Left cardiac atrium (tissue), 4 donors: ENCODE measurements at places on chromosomes 16 and 17.
A peak's percentile ranks its signal among the peaks of the same experiment; 100 is the strongest.

DNA sequence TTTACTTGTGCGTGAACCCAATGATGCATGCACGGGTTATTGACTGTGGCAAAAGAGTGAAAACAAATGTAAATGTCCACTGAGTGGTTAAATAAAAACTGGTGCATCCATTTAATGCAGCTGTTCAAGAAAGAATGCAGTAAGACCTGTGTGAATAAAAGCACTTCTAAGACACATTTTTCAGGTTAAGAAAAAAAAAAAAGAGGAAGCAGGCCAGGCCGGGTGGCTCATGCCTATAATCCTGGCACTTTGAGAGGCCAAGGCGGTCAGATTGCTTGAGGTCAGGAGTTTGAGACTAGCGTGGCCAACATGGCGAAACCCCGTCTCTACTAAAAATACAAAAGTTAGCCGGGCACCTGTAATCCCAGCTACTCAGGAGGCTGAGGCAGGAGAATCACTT is 11.8 kb downstream of the CNGB1 start:
- DNase-seq = no peak

DNA sequence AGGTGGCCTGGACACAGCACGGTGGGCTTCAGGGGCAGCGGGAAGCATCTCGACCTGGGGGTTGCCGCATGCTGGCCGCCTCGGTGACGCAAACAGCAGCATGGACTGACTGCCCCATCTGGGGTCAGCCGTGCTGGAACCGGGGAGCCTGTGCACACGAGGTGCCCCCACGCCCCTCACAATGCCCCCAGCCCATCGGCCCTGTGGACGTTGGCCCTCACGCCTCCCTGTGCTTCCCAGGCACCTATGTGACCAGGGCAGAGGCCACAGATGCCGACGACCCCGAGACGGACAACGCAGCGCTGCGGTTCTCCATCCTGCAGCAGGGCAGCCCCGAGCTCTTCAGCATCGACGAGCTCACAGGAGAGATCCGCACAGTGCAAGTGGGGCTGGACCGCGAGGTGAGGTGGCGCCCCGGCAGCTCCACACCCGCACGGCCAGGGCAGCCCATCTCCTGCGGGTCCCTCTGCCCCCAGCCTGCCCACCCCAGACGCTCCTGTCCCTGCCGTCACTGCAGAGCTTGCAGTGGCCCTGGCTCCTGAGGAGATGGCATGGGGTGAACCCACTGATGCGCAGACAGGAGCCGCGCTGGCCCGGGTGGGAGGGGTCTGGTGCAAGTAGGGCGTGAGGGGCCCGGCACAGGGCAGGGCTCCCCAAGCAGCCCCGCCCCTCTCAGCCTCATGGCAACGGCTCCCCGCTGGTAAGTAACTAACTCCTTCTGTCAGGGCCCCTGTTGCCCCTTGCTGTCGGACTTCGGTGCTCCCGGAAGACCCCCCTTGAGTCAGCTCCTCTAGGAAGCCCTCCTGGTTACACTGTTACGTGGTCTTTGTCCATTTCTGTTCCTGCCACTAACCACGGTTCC is 13.6 kb downstream of the CDH15 start:
- no peak for DNase-seq

- no peak for DNase-seq
Measured at GRCh38 chr16:22161999-22162655, at the start of gene SDR42E2. Gene SDR42E2 (plus strand): TSS chr16:22162506. CDS start chr16:22165583, 3,077 bp downstream.

GRCh38 chr17:21680366-21680765 is 12.0 kb upstream of the KCNJ18 start:
- no peak for DNase-seq

GRCh38 chr16:28553776-28554633 is at the start of gene SGF29:
Gene SGF29 (plus strand): TSS chr16:28553920. CDS start chr16:28581070, 27,150 bp downstream.
- peak; percentile 94 for DNase-seq

GRCh38 chr17:63993368-63993985 is 4.7 kb upstream of the PRR29 start:
- DNase-seq = no peak

GRCh38 chr16:24348545-24349290 is 92.6 kb downstream of the CACNG3 start:
- no peak for DNase-seq

DNA sequence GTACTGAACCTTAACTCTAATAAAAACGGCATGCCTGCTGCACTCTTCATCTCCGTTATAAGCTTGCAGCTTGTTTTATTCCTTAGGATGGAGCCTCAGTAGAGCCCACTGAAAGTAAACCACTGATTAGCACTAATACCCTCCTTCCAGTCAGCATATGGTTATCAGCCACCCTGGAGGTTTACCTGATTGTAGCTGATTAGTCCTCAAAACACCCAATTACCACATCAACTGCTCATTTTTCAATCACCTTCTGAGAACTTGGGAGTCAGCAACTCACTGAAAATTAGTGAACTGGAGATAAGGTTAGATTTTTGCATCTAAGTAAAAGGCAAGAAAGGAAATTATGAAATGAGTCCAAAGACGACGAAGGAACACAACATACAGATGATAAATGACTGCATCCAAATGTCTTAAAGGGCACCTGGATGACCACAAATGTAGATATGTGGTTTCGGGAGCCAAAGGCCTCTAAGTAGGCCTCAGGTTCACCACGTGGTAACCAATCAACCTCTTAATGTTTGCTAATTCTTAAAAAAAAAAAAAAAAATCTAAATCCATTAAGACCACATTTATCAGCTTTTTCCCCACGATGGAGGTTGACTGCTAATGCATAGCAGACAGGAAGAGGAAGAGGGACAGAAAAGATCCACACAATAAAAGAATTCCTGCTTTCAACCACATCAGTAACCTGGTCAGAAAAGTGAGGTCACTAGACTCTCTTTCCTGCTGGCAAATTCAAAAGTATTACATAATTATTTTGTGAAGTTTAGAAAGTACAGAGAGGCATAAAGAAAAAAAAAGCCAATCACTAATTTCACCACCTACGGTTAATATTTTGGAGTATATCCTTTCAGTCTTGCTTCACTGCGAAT is 28.0 kb downstream of the DCUN1D3 start:
- DNase-seq = no peak

GRCh38 chr17:78707016-78707415 is 75.1 kb downstream of the CYTH1 start:
- DNase-seq = no peak

- no peak for DNase-seq
Measured at GRCh38 chr16:28166394-28167208, 45.2 kb downstream of the XPO6 start.
